ENCODE measurements at places on chromosomes 16 and 17.

DNA sequence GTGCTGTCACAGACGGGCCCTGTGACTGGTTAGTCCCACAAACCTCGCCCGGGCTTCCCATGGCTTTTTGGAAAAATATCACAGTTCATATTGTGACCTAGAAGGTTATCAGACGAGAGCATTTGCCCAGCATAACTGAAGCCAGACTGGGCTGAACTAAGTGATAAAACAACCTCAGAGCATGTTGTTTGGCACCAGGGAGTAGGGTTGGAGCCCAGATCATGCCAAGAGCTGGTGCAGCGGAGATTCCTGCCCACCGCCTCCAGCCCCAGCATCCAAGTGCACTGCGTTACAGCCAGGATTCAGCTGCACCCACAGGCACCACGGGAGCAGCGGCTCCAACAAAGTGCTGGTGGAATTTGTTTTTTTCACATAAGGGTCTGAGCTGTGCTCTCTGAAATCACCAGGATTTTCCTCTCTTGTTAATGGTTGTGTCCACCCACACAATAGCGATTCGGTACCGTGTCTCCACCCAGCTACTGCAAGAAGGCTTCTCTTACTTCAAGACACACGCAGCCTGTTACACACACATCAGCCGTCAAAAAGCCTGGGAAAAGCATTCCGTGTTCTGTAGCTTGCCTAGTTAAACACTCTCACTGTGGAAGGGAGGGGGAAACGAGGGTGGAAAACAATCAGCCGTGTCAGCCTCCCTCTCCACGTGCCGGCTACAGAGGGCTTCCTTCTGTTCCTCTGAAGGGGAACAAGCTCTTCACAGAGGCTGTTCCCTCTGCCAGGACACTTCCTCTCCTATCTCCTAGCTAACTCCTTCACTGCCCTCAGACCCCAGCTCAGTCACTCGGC, 273.8 kb downstream of the C16orf95 start:
- no peak for DNase-seq

DNA sequence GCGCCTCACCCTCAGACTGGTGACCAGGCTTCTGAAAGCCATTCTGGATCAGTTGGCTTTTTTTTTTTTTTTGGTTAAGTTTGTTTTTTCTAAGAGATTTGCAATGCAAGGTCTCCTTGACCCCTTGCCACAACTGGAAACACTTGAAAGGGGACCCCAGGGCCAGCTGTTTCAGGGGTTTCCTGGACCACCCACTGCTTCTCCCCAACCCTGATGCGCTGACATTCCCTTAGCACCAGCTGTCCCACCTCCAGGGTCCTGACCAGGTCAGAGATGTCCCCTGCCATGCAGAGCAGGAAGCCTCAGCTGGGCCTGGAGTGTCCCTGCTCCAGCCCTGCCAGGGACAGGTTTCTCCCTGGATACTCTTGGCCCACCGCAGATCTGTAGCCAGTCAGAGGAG, 8.1 kb upstream of the MRPL58 start:
- no peak for DNase-seq

DNA sequence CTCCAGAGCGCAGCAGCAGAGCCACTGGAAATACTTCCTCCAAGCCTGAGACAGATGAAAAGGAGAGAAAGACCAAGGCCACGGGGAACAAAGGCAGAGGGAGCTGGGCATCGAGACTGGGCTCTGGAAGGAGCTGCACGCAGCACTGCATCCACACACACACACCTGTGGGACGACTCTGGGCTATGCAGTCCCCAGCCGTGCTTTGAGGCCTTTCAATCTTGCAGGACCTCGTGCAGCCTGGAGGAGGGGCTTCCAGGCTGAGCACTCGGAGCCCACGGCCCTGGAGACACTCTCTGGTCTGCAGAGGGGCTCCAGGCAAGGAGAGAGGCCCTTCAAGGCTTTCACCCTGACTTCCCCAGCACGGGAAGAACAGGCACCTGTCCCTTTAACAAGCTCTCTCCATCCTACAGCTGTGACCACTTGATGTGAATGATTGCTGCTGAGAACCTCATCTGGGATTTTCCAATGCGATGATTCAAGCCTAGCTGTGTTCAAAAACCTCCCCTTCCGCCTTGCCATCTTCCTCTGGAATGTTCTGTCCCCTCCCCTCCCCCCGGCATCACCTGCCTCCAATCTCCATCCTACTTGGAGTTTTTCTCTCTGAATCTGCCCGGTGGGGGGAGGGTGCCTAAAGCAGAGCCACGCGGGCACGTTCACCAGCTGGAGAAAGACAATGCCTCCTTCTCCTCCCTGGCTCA, 37.5 kb downstream of the RBFOX3 start:
- DNase-seq, result peak; percentile 30

- DNase-seq, result no peak
Measured at GRCh38 chr16:58160855-58161254, 31.7 kb upstream of the CFAP20 start.

DNA sequence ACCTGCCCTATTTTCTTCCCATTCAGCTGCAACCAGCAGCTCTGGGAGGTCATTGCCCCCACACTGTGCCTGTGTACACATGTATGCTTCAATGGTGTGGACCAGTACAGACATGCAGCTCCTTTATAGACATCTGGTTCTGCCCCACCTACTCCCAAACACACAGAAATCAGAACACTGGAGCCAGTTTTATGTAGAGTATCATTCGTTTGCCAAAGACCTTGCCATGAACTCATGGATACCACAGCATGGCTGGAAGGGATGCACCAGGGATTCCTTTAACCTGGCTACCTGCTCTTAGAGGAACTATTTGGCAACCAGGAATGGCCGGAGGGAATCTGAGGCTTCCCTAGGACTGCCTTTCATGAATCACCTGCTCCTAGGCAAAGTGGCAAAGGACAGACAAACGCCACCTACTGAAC, 60.4 kb downstream of the ZFHX3 start:
- no peak for DNase-seq

- DNase-seq, result no peak
Measured at GRCh38 chr17:35287286-35287811, 44.5 kb downstream of the SLFN5 start.

DNA sequence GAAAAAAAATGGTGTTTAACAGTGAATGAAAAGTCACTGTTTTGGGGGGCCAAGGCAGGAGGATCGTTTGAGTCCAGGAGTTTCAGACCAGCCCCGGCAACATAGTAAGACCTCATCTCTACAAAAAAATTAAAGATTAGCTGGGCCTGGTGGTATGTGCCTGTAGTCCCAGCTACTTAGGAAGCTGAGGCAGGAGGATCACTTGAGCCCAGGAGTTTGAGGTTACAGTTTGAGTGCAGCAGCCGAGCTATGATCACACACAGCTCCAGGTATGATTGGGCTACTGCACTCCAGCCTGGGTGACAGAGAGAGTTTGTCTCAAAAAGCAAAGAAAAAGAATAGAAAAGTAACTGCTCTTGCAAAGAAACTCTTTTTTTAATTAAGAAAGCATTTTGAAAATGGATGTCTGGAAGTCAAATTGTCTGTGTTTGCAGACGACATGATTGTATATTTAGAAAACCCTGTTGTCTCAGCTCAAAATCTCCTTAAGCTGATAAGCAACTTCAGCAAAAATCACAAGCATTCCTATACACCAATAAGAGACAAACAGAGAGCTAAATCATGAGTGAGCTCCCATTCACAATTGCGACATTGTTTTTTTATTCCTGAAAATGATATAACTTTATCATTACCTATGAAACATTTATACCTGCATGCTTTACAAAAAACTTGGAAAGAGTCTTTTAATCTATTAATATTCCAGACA, 20.5 kb upstream of the CPD start:
- DNase-seq, result no peak
